ENCODE measurements at places on chromosomes 2 and 18. TPM values are rescaled to one million over a fixed set of nuclear protein-coding genes. Genes with fewer than 3 reads are reported as not detected.

GRCh38 chr18:30652387-30652786 lies 390.2 kb downstream of the DSC3 start:
- DNase-seq: no peak

- no peak for DNase-seq
Observed at GRCh38 chr18:40197711-40198110, 1757.3 kb upstream of the PIK3C3 start.

DNA sequence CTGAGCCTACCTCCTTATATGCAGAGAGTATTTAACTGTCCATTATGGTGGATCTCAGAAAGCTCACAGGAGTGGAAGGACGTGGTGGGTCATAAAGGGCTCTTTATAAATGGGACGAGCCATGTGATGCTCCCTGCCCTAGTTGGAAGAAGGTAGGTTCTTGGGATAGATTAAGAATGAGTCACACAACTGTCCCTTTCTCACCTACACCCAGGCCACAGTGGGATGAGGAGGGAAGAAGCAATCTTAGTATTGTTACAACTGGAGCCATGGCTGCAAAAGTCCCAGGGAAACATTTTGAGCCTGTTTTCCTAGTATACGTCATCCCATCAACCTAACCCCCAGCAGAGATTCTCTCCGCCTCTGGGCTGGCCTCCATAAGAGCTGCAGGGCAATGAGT lies 229.9 kb downstream of the TTC32 start:
- peak; percentile 38 for DNase-seq

- DNase-seq: no peak
Observed at GRCh38 chr18:42635378-42636048, 480.0 kb downstream of the RIT2 start.

DNA sequence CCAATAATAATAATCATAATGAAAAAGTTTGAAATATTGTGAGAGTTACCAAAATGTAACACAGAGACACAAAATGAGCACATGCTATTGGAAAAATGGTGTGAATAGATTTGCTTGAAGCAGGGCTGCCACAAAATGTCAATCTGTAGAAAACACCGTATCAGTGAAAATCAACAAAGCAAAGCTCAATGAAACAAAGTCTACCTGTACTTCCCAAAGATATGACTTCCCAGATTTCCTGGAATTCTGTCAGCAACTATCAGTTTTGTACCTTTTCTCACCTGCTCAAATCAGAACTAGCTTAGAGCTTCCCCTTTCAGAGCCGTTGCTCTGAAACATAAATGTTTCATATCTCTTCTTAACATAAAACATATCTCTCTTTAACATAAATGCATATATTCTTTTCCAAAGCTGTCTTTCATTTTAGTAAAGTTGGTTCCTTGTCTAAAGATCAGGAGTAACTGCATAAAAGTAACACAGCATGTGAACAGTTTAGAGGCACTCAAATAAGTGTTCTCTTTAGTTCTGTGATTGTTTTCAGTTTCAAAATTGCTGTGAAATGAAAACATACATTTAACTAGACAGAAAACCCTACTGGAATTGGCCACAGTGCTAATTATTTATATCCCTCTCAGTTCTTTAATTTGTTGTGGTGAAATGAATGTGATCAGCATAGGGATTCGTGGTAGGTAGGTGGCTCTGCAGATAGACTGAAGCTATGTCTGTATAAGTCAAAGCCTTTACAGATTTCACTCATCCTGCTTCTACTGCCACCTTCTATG lies 262.5 kb downstream of the KCNJ3 start:
- DNase-seq: no peak

DNA sequence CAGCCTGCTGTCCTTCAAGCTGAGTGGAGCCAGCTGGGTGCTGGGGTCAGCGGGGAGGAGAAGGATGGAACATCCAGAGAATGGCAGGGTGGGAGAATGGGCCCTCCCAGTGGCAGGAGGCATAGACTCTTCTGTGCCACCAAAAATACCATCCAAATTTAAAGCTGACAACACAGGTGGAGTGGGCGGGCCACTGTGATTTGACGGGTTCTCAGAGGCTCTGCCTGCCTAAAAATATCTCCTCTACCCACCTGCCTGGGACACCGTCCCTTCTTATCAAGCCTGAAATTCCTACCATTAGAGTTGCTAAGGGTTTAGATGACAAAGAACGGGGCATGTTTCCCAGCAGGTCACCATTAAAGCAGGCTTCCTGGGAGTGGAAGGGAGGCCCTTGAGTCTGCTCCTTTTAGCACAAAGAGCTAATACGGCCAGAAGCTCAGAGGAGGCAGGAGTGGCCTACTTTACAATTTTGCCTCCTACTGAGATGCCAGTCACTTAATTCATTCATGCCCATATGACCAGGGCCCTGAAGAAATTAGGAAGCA lies 19.8 kb upstream of the MARCHF4 start:
- DNase-seq: no peak

DNA sequence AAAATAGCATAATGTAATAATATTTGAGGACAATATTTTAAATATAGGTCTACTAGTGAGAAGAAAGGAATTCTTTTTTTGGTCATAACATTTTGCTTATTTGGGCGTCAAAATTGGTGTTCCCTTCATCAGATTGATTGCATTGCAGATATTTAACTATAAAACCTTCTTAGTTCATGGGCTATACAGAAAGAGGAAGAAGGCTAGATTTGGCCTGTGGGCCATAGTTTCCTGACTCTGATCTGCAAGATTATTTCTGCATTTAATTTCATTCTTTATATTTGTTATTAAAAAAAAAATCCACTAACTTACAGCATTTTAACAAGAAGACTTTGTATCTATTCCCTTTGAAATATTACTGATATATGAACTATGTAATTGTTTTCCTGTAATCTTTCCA lies 31.9 kb downstream of the PIKFYVE start:
- DNase-seq: no peak

- peak; percentile 50 for DNase-seq
Observed at GRCh38 chr2:118443596-118443995, 355.3 kb downstream of the INSIG2 start.

The BCL2 gene
- total RNA-seq: 2.2 TPM

The ZBTB7C gene
- total RNA-seq: 0.21 TPM

The NPHP1 gene
- 7.5 TPM for total RNA-seq

The PDCD1 gene
- total RNA-seq: not detected

GRCh38 chr2:144999071-144999875 lies 479.4 kb upstream of the ZEB2 start:
- no peak for DNase-seq

DNA sequence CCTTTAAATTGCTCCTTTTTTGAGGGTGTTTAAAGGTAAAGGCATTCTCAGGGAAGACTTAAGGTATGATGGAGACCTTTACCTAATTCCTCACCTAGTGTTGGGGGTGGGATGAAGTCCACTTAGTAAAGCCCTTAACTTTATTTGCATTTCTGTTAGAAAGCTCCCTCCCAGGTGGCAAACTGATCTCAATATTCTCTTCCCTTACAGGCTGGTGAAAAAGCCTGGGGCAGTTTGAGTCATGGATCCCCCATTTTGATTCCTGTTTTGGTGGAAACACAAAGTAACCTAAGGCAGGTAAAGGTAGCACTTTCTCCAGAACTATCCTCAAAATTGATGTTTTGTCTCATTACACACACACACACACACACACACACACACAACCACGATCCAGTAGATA lies 33.8 kb upstream of the HNRNPA3 start:
- no peak for DNase-seq

The PRKAG3 gene
- not detected for total RNA-seq

GRCh38 chr2:40178171-40178778 lies 273.6 kb downstream of the SLC8A1 start:
- no peak for DNase-seq

The LRP2 gene
- under 0.01 TPM for total RNA-seq

The RAB27B gene
- 1.1 TPM for total RNA-seq

The CAPN14 gene
- 0.11 TPM for total RNA-seq
